ENCODE measurements at places on chromosomes 1 and 21.

GRCh38 chr1:67890857-67891256 lies 57.6 kb upstream of the GNG12 start:
- no peak for DNase-seq
- H3K27me3 ChIP-seq = no peaks in the 10 kb centered on the region
- H3K27ac ChIP-seq = no peak overlapping the region
- peaks cover 7% of the 10 kb centered on the region for H3K4me1 ChIP-seq
- H3K36me3 ChIP-seq = no peaks in the 10 kb centered on the region

DNA sequence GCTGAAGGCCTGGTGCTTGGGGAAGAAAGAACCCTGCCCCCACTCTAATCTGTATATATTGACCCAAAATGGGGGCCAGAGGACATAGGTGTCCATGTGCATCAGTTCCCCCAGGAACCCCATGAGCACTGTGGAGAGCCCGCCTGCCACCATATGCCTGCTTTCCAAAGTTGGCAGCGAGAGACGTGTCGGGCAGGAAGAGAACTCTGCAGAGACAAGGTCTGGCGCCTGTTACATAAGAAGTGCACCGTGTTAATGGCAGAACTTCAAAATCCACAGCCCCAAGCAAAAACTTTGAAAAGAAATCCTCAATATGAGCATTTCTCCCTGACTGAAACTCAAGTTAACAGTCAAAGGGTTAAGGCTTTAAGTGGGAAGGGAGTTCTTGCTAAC lies 8.0 kb downstream of the CTNNBIP1 start:
- no peaks in the 10 kb centered on the region for H3K27me3 ChIP-seq
- H3K27ac ChIP-seq = no peak overlapping the region
- H3K4me1 ChIP-seq = no peaks in the 10 kb centered on the region
- H3K36me3 ChIP-seq = no peaks in the 10 kb centered on the region

GRCh38 chr1:91885716-91886506 lies at the start of gene TGFBR3:
TGFBR3 (minus strand) TSS chr1:91886151; CDS start chr1:91861531, 24,620 bp downstream.
- H3K36me3 ChIP-seq = no peaks in the 10 kb centered on the region
- H3K27me3 ChIP-seq = peaks cover 12% of the 10 kb centered on the region
- H3K4me3 ChIP-seq = peak within 1 kb of the TSS; percentile 88
- DNase-seq = peak; percentile 81
- H3K27ac ChIP-seq = no peak within 1 kb of the TSS
- no peaks in the 10 kb centered on the region for H3K4me1 ChIP-seq

- H3K27me3 ChIP-seq = no peaks in the 10 kb centered on the region
- no peaks in the 10 kb centered on the region for H3K36me3 ChIP-seq
- H3K4me3 ChIP-seq = no peak overlapping the region
- H3K27ac ChIP-seq = no peak overlapping the region
- no peaks in the 10 kb centered on the region for H3K4me1 ChIP-seq
These were observed 60.9 kb downstream of the SLX9 start for GRCh38 chr21:45000637-45001133.

- no peaks in the 10 kb centered on the region for H3K27me3 ChIP-seq
- H3K36me3 ChIP-seq = no peaks in the 10 kb centered on the region
- H3K4me1 ChIP-seq = no peaks in the 10 kb centered on the region
- DNase-seq = no peak
- H3K4me3 ChIP-seq = no peak overlapping the region
These were observed 1.3 kb downstream of the EDN2 start for GRCh38 chr1:41483001-41483850.

GRCh38 chr1:241776911-241777310 lies 71.1 kb upstream of the EXO1 start:
- no peak for DNase-seq
- H3K4me3 ChIP-seq = no peak overlapping the region
- H3K36me3 ChIP-seq = no peaks in the 10 kb centered on the region
- no peak overlapping the region for H3K27ac ChIP-seq
- H3K4me1 ChIP-seq = no peaks in the 10 kb centered on the region

DNA sequence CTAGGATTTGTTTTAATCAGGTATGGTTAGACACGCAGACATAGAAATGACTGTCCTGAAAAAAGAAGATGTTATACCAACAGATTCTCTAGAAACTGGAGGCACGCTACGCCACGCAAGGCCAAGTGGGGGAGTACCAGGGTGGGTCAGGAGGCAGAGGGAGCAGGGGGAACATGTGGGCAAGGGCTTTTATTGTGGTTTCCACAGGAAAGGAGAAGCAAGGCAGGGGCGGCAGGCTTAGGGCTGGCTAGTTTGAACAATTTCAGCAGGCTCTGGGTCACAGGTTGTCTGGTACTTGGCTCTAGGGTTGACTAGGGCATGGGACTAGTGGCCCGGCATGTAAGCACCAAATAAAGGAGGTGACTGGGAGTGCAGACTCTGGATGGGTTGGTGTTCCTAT lies 7.2 kb downstream of the MTARC2 start:
- H3K27ac ChIP-seq = no peak overlapping the region
- H3K27me3 ChIP-seq = peaks cover 2% of the 10 kb centered on the region
- no peak for DNase-seq
- peaks cover 11% of the 10 kb centered on the region for H3K36me3 ChIP-seq
- no peak overlapping the region for H3K4me3 ChIP-seq

- peaks cover 12% of the 10 kb centered on the region for H3K27me3 ChIP-seq
- H3K36me3 ChIP-seq = no peaks in the 10 kb centered on the region
- H3K27ac ChIP-seq = no peak overlapping the region
These were observed 29.6 kb downstream of the DUSP10 start for GRCh38 chr1:221712198-221712684.

DNA sequence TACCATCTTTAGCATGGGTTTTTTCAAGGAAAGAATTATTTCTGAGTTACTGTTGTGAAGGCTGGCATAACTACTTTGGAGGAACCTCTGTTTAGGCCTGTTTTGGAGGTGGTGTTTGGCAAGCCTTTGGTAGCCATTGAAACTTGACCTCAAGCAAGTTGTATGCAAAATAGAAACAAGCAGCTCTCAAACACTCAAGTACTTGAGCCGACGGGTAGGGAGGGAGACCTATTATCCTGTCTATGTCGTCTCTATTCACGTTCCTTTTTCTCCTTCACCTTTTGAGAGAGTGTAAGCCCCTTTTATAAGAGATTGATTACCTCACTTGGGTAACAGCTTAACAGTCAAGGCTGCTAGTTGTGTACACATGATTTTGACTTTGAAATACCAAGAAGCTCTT lies 878.3 kb upstream of the CXADR start:
- H3K4me1 ChIP-seq = 0 out of 2 replicates have a peak, but pooled peaks cover 5% of the 10 kb centered on the region
- H3K27ac ChIP-seq = no peak overlapping the region
- 0 out of 2 replicates have a peak, but pooled peaks cover 6% of the 10 kb centered on the region for H3K36me3 ChIP-seq
- peak; percentile 47 for DNase-seq

DNA sequence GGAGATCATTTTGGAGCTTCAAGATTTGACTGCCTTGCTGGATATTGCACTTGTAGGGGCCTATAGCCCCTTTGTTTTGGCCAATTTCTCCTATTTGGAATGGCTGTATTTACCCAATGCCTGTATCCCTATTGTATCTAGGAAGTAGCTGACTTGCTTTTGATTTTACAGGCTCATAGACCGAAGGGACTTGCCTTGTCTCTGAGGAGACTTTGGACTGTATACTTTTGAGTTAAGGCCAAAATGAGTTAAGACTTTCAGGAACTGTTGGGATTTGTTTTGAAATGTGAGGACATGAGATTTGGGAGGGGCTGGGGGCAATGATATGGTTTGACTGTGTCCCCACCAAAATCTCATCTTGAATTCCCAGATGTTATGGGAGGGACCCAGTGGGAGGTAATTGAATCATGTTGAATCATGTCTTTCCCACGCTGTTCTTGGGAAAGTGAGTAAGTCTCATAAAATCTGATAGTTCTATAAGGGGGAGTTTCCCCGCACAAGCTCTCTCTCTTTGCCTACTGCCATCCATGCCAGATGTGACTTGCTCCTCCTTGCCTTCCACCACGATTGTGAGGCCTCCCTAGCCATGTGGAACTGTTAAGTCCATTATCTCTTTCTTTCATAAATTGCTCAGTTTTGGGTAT lies 276.1 kb downstream of the LMX1A start:
- no peaks in the 10 kb centered on the region for H3K4me1 ChIP-seq
- H3K27me3 ChIP-seq = no peaks in the 10 kb centered on the region
- peaks cover 53% of the 10 kb centered on the region for H3K36me3 ChIP-seq
- DNase-seq = no peak
- no peak overlapping the region for H3K27ac ChIP-seq

DNA sequence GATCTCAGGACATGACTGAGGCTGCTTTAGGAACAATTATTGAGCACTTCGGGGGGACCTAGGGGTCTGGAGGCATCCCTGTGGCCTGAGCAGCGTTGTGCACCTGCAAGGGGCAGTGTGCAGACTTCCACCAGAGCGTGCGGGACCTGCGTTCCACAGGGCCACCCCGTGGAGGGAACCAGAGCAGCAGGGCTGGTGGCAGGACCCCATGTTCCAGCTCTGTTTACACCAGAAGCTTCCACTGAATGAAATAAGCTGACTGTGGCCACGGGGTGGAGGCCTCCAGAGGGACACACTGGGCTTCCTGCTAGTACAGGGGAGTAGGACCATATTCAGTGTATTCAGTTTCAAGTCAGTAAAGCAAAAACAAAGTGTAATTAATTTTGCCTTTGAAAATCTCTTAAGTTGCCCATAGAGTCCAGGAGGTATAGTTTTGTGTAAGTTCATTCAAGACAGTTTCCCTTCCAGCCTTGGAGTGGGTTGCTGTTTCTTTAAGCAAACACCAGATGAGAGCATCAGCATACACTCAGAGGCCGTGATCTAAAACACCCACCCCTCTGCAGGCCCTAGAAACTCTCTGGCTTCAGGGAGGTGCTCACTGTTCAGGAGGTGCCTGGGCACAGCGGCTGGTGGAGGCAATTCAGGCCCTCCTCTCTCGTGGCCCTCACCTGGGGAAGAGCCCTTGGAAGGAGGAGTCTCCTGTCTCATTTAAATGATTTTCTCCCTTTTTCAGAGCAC lies 16.6 kb downstream of the SLC1A7 start:
- no peak for DNase-seq
- H3K27me3 ChIP-seq = no peaks in the 10 kb centered on the region
- H3K4me1 ChIP-seq = no peaks in the 10 kb centered on the region
- no peaks in the 10 kb centered on the region for H3K36me3 ChIP-seq
- H3K27ac ChIP-seq = no peak overlapping the region

DNA sequence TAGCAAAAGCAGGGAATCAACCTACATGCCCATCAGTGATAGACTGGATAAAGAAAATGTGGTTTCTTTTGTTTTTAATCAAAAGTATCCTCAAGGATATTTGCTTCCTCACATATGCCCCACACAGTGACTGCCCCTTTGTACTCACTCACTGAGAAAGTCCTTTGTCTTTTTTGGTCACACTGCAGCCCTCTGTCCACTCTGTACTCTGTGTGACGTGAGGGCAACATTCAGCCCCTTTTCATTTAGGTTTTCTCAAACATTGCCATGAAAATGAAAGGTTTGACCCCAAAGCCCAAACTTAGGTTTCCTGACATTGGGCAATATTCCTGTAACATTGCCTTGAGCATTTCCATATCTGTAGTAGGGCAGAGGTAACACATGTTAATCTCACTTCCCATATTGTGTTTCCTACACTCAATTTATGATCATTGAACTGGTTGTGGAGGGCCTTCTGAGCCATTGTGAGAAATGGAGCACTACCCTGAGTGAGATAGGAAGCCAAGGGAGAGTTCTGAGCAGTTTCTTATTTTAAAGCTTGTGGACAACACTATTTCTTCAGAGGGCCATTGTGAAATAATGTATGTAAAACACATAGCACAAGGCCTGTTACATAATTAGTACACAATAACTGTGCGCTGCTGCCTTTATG lies 501.9 kb upstream of the C1orf87 start:
- no peak for DNase-seq
- H3K36me3 ChIP-seq = no peaks in the 10 kb centered on the region
- H3K27me3 ChIP-seq = no peaks in the 10 kb centered on the region
- H3K27ac ChIP-seq = no peak overlapping the region
- H3K4me1 ChIP-seq = peaks cover 4% of the 10 kb centered on the region

DNA sequence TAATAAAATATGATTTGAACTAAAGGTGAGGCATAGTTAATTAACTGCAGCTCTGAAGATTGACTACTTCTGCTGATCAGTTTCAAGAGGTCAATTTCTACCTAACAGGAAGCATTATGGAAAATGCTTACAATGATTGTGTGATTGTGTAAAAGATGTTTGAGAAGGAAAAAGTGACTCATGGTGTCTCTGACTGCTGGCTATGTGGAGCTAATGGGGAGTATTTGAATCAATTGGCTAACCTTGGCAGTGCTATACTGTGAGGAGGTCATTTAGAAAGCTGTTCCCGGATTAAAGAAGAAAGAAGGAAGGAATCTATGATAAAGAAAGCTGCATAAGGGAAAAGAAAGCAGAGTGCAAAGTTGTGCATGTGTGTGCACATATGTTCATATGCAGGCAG lies 376.5 kb downstream of the ADGRL2 start:
- no peak overlapping the region for H3K4me3 ChIP-seq
- no peak for DNase-seq
- H3K27me3 ChIP-seq = no peaks in the 10 kb centered on the region
- H3K36me3 ChIP-seq = no peaks in the 10 kb centered on the region

GRCh38 chr1:167940264-167940663 lies 3.4 kb upstream of the MPC2 start:
- DNase-seq = no peak
- H3K4me1 ChIP-seq = no peaks in the 10 kb centered on the region
- H3K27me3 ChIP-seq = no peaks in the 10 kb centered on the region
- H3K27ac ChIP-seq = no peak overlapping the region

DNA sequence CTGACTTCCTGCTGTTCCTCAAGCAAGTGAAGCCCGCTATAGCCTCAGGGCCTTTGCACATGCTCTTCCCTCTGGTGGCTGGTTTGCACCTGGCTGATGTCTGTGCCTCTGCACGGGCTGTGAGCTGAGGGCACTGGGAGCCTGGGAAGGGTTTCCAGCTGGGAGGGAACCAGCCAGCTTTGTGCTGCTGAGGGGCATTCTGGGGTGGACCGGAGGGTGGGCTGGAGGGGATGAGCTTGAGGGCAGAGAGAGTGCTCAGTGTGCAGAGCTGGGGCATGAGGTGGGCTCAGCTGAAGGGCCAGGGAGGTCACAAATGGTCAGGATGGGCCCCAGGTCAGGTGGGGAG lies 305.7 kb downstream of the MATN1 start:
- no peak for DNase-seq
- no peak overlapping the region for H3K27ac ChIP-seq
- H3K4me1 ChIP-seq = no peaks in the 10 kb centered on the region
- no peaks in the 10 kb centered on the region for H3K36me3 ChIP-seq
- no peak overlapping the region for H3K4me3 ChIP-seq
- no peaks in the 10 kb centered on the region for H3K27me3 ChIP-seq

DNA sequence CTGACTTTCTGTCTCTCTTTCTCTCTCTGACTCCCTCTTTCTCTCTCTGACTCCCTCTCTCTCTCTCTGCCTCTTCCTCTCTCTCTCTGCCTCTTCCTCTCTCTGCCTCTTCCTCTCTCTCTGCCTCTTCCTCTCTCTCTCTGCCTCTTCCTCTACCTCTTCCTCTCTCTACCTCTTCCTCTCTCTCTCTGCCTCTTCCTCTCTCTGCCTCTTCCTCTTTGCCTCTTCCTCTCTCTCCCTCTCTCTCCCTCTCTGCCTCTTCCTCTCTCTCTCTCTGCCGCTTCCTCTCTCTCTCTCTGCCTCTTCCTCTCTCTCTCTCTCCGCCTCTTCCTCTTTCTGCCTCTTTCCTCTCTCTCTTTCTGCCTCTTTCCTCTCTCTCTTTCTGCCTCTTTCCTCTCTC lies 18.6 kb upstream of the ANKRD45 start:
- no peak for DNase-seq
- H3K27me3 ChIP-seq = no peaks in the 10 kb centered on the region
- H3K36me3 ChIP-seq = peaks cover 6% of the 10 kb centered on the region
- H3K4me1 ChIP-seq = no peaks in the 10 kb centered on the region
- H3K27ac ChIP-seq = no peak overlapping the region

- peaks cover 7% of the 10 kb centered on the region for H3K27me3 ChIP-seq
- no peak overlapping the region for H3K27ac ChIP-seq
- H3K4me1 ChIP-seq = no peaks in the 10 kb centered on the region
- H3K36me3 ChIP-seq = no peaks in the 10 kb centered on the region
- DNase-seq = no peak
These were observed 6.2 kb downstream of the RASSF5 start for GRCh38 chr1:206513312-206514111.
